ENCODE measurements at places on chromosomes 7 and 10. TPM values are rescaled to one million over a fixed set of nuclear protein-coding genes. Genes with fewer than 3 reads are reported as not detected.

TMEM130 gene
- not detected for total RNA-seq

DNA sequence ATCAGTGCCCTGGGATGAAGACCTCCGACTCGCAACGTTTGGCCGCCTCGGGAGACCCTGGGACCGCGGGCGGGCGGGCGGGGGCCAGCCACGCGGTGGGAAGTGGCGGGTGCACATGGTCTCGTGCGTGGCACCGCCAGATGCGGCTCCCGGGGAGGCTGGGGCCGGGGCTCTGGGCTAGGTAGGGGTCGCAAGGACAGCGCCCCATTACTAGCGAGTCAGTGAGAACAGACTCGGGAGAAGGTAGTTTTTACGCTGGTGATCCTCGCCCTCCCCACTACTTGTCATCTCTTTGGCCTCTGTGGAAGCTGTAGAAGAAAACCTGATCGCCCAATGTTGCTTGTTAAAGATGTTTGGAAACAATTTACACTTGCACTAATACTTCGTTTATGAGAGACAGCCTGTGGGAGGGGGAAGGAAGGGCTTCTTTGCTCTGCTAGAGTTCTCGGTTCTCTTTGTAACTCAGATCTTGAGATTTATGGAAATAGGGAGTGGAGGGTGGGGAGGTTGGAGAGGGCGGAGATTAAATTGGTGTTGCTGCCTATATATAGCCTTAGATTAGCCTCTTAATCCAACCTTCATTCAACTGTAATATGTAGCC, 591 bp downstream of the BZW2 start:
- DNase-seq: peak; percentile 33

- peak; percentile 35 for DNase-seq
Measured at GRCh38 chr10:62130948-62131347, 137.7 kb downstream of the RTKN2 start.

DNA sequence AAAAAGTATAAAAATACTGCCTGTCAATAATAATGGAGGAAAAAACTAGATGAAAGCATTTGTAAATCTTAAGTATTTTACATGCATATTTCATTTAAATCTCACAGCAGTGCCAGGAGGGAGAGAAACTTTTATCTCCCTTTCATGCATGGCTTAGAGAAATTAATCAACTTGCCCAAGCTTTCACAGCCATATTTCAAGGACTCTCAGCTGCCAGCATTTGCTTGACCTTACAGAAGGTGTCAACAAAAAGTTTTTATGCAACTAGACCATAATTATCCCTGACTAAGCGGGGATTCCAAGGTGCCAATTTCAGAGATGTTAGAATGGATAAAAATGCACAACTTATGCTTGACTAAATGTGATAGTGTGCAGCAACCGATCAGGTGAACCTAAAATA, 125.4 kb downstream of the ZFAND4 start:
- no peak for DNase-seq

WEE2 gene
- not detected for total RNA-seq

DNA sequence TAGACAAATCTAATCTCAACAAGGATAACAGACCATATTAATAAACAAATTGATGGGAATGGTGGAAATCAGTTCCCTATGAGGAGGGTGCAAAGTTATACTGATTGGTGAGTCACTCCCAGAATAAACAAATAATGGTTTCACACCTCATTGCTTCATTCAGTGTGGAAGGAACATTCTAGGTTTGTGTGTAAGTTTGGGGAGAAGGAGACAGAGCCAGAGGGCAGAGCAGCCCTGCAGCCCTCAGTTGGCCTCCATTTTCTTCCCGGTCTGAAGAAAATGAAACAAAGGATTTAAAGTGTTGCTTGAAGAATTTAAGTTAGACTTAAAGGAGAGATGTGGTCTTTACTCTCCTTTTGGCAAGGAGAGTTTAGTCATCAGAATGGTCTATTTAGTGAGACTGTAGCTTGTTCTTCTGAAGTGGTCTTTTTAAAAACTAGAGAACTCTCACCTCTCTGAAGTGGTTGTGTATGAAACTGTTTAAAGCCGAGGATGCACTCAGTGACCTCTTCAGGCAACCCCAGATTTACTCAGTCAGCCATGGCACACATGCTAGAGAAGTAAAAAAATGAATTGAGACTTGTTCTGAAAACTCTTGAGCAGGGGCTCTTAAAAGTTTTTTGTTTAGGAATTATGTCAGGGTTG, 27.2 kb downstream of the IKZF1 start:
- no peak for DNase-seq

- no peak for DNase-seq
Measured at GRCh38 chr10:52659085-52659484, 113.5 kb downstream of the MBL2 start.

DNA sequence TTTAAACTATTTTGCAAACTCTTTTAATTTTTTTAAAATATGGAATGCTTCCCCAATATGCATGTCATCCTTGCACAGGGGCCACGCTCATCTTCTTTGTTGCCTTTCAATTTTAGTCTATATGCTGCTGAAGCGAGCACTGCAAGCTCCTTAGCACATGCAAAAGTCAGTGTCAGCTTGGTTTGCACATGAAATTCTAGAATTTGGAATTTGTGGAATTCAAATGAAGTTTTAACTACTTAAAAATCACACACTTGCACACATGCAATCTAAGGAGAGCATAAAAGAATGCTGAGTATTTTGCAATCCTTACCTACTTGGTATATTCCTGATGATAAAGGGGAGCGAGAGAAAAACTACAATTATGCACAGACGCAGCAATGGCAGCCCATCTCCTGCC, 78.3 kb upstream of the ATP6V0A4 start:
- DNase-seq: no peak

Measured in myocyte (in vitro differentiated cells).